ENCODE measurements at places on chromosomes 7 and 10.
A peak's percentile ranks its signal among the peaks of the same experiment; 100 is the strongest.

DNA sequence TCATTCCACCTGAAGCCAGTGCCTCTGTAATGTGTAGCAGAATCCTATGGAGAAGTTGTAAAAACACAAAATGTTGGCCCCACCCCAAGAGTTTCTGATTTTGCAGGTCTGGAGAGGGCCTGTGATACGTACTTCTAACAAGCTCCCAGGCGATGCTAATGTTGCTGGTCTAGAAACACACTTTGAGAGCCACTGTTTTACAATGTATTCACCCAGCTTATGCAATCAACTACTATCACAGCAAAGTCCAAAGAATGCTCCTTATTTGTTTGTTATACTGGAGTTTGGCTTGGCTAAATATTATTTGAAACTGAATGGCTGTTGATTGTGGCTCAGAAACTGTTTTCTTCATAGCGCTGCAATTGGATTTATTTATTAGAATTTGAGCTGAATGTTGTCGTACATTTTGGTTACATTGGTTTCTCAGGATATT is 44.3 kb downstream of the DNAJB9 start:
- DNase-seq = no peak

DNA sequence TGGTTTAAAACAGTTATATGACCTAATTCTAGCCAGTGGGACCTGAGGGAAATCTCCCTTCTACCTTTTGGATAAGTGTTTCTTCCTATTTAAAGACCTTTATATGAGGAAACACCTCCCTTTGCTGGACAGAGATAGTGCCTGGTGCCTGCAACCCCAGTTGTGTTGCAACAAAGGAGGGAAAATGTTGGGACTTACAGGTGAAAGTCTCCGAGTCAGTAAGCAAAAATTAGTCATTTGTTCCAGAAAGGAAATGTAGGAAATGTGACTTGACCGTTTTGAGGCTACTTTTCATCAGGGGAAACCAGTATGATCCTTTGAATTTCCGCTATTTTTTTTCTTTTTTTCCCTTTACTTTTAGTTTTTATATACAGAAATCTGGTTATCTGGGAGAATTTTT is 165.5 kb downstream of the DKK1 start:
- DNase-seq = no peak

- no peak for DNase-seq
Measured at GRCh38 chr10:22317076-22317370, 835 bp downstream of the COMMD3 start.

GRCh38 chr10:61815496-61815895 is 86.0 kb upstream of the ARID5B start:
- DNase-seq = no peak

- DNase-seq = no peak
Measured at GRCh38 chr7:27122077-27122910, 8.3 kb downstream of the HOXA4 start.

GRCh38 chr7:118195837-118196474 is 12.0 kb downstream of the LSM8 start:
- DNase-seq = peak; percentile 60

- no peak for DNase-seq
Measured at GRCh38 chr7:23469961-23470250, 385 bp downstream of the IGF2BP3 start.

DNA sequence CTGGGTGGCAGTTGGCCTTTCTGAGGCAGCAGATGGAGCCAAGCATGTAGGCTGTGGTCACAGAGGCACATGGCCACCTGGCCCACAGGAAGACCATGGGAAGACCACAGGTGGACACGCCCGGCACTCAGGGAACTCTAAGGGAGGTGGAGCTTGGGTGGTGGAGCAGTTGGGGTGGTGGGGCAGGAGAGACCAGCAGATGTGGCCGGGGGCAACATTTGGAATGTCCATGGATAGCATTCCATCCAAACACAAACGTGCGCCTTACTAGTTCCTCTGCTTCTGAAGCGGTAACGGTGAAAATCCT is 290.9 kb downstream of the PTPRN2 start:
- DNase-seq = no peak

DNA sequence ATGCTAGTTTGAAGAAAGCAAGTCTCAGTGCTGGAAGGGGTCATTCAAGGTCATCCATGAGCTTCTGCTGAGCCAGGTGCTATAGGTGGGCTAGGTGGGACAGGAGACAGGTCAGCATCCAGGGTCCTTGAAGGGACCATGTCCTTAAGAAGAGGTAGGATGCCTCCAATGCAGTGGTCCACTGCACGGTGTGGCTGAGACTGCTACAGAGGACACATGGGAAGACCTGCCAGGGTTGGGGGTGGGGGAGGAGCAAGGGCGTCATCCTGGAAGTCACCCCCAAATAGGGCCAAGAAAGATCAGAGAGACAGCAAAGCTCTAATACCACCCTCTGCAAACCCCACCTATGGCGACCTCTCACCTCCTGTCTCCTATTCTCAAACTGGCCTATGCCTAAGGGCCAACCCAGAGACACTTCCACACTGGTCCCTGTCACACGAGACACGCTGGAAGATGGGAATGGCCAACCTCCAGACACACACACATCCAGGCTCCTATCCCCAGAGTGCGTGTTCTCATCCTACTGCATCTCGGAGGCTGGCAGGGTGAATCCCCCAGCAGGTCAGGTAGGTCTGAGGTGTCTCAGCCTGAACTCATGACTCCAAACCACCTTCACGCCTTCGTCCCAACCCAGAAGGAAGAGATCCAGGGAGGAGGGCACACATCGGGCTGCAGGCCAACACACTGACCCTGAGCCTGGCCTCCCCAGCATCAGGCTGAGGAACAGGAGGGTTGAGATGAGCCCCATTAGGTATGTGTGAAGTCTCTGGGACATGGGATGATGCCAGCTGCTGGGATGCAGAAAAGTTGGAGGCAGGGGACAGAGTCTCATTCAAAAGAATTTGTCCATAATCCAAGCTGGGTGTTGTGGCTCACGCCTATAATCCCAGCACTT is 5.6 kb upstream of the PPP1R35 start:
- no peak for DNase-seq

DNA sequence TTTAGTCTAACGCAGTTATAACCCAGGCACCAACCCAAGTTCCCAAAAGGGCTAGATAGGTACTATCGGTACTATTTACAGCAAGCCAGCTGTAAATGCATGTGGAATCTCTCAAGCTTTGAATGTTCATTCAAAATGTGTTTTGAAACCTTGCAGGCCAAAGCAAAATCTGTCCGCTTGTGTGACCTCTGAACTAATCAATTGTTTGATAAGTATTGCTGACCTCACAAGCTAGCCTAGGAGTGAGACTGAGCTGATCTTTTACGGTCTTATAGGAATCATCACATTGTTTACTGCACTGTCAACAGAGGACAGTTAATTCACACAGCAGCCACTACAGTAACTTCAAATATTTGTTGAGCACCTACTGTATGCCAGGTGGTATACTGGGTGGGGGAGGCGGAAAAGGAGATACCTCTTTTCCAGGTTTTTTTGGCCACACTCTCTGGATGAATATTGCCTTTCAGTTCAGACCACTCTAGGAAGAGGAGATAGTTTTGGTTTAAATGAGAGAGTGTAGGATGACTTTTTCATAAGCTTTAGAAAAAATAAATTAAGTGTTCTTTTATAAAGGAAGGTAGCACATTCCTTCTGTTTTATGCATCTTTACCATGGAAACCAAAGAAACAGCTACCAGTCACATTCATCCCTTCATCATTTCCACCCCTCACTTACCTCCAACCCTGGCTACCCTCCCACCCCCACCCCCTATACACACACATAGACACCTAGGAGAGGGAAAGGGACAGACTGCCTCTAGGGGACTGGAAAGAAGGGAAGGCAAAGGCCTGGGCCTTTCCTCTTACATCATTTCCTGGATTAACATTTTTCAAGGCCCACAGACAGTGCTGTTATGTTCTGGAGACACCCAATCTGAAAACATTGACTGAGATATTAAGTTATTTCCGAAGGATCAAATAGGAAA is 2.4 kb downstream of the PAPSS2 start:
- no peak for DNase-seq

DNA sequence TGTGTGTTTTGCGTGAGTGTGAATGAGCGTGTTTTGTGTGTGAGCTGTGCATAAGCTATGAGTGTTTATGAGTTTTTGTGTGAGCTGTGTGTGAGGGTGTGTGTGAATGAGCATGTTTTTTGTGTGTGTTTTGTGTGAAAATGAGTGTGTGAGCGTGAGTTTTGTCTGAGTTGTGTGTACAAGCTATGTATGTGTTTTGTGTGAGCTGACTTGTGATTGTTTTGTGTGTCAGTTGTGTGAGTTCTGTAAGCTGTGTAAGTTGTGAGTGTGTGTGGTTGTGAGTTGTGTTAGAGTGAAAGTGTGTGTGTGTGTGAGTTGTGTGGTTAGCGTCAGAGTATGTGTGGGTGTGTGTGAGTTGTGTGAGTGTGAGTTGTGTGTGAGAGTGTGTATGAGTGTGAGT is 343.2 kb downstream of the PTPRN2 start:
- no peak for DNase-seq

GRCh38 chr10:48768926-48769325 is 84.3 kb downstream of the WDFY4 start:
- DNase-seq = no peak

- no peak for DNase-seq
Measured at GRCh38 chr7:147818317-147818716, 772.2 kb upstream of the C7orf33 start.

GRCh38 chr10:68154211-68154497 is 44.9 kb downstream of the MYPN start:
- no peak for DNase-seq

GRCh38 chr7:134548877-134549276 is at the start of gene AKR1B15:
Gene AKR1B15, plus strand, starts transcription at chr7:134549110. Its CDS starts 15,510 bp downstream, at chr7:134564620.
- DNase-seq = peak; percentile 10
